Fibroblast of lung (primary cell): ENCODE measurements at places on chromosomes 12 and 14. TPM values are rescaled to one million over a fixed set of nuclear protein-coding genes. Genes with fewer than 3 reads are reported as not detected.

DNA sequence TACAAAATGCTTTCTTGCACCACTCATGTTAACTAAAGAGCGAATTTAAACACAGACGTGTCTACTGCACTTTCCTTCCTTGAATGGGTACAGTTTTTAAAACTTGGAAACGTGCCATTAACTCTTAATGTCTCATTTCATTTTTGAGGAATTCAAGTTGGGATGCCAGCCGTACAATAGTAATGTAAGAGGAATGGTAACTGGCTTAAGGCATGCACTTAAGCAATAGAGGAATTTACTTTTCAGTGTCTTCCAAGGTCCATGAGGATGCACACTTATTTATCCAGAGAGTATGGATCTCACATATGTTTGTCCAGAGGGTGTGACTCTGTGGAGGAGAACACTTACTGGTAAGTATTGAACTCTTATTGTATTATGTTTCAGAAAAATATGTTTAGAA lies 52.9 kb downstream of the PPP4R4 start:
- DNase-seq: peak; percentile 56

DNA sequence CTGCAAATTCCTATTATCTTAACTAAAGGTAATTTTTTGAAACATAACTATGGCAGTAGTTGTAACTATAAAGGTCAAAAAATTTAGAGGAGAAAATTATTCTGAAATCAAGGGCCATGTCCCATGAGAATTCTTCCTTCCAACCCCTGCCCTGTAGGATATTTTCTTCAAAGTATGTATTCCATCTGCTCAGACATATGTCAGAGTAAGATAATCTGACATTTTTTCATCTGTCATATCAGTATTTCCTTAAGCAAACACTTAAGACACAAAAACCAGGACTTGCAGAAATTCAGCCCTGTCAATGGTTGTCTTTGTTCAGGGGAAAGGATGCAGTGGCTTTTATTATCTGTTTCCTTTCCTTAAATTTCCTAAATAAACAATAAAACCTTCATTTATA lies 36.3 kb downstream of the ACSS3 start:
- no peak for DNase-seq

DNA sequence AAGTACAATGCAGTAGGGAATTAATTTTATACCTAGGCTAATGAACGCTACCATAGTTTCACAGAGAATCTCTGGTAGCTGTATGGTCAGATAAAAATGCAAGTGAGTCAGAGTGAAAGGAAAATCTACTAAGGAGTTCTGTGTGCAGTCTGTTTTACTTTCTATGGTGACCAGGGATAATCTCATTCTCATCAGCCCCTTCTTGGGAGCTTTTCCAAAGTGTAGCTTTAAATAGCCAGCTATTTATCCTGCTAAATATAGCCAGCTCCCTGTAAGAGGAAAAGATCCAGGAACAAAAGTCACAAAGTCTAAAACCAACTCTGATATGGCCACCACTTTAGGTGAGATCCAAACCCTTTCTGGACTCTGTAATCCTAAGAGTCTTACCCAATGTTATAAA lies 75.5 kb downstream of the TMEM116 start:
- DNase-seq: peak; percentile 65

GRCh38 chr12:11863988-11864387 lies 206.8 kb upstream of the BCL2L14 start:
- no peak for DNase-seq

GRCh38 chr14:33045760-33046159 lies 107.1 kb downstream of the NPAS3 start:
- no peak for DNase-seq

DNA sequence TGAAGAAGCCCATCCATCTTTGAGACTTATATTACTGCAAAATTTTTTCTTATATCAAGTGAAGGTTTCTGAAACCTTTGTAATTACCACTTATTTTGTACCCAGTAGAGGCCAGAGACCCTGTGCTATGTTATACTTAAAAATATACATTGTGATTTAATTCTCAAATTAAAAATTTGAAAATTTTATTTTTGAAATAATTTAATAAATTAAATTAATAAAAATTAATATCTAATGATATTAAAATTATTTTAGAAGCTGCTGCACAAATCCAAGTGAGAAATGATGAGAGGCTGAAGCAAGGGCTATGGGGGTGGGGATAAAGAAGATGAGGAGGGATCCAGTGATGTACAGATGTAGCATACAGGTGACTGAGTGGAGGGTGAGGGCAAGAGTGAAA lies 258.8 kb downstream of the APAF1 start:
- DNase-seq: no peak

- DNase-seq: no peak
These were observed 83.7 kb downstream of the ST8SIA1 start for GRCh38 chr12:22250762-22251161.

GRCh38 chr12:13196130-13196921 lies at the start of gene EMP1:
Gene EMP1, plus strand, starts transcription at chr12:13196726. Its CDS starts 14,785 bp downstream, at chr12:13211511.
- peak; percentile 100 for DNase-seq

DNA sequence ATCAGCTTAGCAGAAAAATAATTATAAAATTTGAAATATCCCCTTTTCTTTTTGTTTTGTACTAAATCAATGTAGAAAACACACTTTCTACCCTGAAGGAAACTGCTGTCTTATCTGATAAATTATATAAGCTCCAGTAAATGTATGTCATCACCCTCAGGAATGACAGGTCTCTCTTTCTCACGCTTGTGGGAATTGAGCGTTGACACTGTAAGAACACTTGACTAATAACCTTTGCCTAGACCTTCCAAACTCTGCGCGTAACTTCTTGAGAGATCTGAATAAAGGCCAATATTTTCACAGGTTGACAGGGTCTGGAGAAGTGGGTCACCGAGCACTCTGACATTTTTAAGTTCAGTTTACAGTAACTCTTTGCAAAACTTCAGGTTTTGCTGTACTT lies 138.5 kb downstream of the BCAT1 start:
- no peak for DNase-seq

DNA sequence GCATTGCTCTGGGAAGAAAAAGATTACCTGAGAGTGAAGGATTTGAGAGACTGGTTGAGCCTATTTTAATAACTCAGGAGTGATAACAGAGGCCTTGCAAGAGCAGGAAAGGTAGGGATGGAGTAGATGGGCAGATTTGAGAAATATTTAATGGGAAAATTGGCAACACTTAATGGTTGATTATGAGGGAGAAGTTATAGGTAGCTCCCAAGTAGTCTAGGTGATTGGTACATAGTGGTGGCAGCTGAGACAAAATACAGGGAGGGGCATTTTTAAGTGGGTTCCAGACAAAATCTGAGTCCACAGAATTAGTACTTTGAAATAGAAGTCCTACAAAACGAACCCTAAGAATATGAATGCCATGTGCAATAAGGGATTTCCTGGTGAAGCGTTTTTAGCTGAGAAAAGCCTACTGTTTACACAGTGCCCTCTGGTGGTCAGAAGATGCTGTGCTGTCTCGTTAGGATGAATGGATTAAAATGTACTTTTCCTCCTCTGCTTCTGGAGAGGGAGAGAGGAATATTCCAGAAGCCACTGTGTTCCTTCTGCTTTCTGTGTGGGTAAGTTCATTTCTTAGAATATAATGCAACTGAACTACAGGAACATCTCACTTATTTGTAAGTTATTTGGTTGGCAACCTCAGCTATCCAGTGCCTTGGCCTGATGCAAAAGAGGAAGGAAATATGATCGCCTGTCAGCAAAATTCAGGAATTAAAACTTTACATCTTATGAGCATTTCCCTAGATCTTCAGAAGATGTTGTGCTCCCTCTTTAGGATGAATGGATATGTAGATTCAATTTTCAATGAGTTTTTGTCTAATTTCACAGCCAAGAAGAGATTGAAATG lies 6.5 kb downstream of the ZBTB1 start:
- DNase-seq: peak; percentile 51

GRCh38 chr12:68641138-68641537 lies 30.4 kb downstream of the RAP1B start:
- DNase-seq: peak; percentile 32

DNA sequence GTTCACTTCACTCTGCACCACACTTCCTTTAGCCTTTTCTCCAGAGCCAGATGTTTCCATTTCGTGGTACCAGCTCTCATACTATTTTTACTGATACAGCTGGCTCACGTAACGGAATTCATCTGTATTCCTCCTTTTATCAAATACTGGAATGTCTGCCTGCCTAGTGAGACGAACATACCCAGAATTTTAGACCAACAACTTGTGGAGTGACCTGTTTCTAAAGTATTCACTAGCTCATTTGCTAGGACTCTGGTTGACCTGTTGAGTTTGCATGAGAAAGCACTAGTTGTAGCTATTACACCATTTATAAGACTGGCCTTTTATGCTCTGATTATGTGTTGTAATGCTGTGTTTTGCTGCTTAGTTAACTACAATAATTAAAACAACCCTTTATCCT lies 22.6 kb downstream of the KCNA5 start:
- peak; percentile 50 for DNase-seq

- DNase-seq: no peak
These were observed 26.9 kb downstream of the PRKD1 start for GRCh38 chr14:29900609-29901350.

- DNase-seq: no peak
These were observed 58.3 kb downstream of the PRIMA1 start for GRCh38 chr14:93729993-93730392.

The TAS2R50 gene
- total RNA-seq: 1.3 and 2.3 TPM in 2 replicates

The ART4 gene
- not detected in 2 replicates for total RNA-seq

The CHST11 gene
- total RNA-seq: 2.6 and 3.5 TPM in 2 replicates

DNA sequence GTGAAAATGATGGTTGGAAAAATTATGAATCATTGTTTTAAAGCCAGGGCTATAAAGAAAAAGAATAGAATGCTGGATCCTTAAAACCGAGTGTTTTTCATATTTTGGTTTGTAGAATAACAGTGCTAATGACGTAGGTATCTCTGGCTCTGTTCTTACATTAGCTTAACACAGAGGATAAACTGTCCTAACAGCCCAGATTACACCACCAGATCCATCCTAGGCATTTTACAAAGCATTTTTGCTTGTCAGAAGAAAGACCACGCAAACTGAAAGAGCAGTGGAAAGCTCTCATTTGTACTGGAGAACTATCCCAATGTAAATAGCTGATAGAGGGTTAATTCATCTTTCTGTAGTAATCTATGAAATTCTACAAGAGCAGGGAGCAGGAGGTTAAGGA lies 13.6 kb downstream of the IFT81 start:
- no peak for DNase-seq

DNA sequence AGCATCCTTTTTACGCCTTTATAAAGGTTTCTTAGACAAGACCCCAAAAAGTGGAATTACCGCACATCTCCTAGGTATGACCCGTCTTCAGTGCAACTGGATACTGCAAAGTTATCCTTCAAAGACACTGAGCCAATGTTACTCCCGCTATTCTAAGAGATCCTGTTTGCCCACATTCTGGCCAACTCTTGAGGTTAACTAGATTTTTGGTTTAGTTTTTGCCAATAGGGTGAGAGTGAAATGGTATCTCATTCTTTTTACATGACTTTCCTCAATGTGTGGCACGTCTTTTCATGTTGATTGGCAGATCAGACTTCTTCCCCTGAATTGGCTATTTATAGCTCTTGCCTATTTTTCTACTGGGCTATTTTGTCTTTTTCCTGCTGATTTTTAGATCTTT lies 347.2 kb downstream of the MED13L start:
- DNase-seq: no peak
